ENCODE measurements at places on chromosomes 2 and 18.
A peak's percentile ranks its signal among the peaks of the same experiment; 100 is the strongest.

GRCh38 chr2:118983915-118984314 is 41.9 kb downstream of the MARCO start:
- no peak for DNase-seq

DNA sequence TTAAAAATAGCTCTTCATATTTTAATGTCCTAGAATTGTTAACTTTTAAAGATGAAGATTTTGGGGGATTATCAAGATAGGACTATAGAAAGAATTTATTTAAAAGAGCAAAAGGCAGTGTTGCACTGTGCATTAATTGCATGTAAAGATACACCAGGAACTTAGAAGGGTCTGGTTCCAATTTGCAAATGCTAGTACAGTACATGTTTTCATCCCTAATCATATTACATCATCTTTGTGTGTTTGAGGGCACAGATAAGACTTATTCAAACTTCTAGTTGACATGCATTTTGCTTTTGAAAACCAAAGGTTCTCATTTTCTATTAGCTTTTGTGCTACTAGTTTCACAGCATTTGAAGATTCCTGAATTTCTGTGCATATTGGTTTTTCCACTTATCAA is 231.7 kb upstream of the LYPD1 start:
- DNase-seq, result no peak

GRCh38 chr2:101011152-101011551 is 9.1 kb downstream of the RPL31 start:
- DNase-seq, result no peak

DNA sequence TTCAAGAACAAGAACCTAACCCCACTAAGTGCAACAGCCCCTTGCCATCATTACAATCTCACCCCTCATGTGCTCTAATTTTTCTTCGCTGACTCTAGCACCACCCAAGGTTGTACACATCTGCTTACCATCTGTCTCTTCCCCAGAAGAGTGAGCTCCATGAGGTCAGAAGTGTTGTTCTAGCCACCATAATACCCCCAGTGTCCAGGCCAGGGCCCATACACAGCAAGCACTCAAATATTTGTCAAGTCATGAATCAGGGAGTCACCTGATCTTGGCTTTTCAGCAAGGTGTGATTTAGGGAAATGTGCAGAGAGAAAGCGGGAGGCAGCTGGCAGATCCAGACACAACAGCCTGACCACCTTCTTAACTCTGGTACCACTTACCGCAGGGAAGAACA is 5.7 kb downstream of the ERCC3 start:
- DNase-seq, result no peak

DNA sequence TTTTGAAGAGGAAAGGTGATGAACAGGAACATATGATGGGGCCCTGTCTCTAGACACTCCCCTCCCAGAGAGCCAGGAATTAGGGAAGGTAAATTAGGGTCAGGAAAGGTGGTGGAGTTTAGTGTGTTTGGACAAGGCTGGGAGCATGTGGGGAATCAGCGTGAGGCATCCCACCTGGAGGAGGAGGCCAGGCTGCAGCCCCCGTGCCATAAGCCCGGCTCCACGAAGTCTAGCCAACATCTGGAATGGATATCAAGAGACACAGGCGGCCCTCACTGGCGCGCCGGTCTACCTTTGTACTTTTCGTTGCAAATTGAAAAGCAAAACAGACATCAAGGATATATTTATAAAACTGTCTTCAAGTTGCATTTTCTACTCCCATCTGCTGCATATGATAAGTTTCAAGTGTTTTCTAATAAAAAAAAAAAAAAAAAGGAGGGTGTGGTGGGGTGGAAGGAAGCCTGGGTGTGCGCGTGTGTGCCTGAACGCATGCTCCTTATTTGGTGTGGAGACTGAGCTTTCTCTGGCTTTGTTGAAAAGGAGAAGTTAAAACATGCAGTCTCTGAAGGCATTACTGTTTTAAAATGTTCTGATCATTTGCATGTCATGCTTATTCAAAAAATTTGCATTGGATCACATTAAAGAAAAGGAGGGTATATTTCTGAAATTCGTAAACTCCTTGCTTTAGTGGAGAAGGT is 546.7 kb upstream of the ID2 start:
- no peak for DNase-seq

DNA sequence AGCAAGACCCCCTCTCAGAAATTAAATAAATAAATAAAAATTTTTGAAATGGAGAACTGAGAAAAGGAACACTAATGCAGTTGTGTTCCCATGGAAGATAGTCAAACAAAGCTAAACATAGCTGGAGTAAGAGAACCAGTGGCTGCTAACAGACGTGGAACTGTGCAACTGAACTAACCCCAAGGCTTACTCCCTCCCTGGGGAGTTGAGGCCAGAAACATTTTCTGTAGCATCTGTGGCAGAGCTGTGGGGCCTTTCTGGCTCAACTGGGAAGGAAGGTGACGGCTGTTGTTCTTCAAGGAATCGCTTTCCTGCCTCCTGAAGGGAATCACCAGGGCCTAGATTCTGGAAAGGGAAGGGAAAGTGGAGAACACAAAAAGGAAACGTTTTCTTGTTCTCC is 53.9 kb upstream of the B3GNT2 start:
- no peak for DNase-seq

DNA sequence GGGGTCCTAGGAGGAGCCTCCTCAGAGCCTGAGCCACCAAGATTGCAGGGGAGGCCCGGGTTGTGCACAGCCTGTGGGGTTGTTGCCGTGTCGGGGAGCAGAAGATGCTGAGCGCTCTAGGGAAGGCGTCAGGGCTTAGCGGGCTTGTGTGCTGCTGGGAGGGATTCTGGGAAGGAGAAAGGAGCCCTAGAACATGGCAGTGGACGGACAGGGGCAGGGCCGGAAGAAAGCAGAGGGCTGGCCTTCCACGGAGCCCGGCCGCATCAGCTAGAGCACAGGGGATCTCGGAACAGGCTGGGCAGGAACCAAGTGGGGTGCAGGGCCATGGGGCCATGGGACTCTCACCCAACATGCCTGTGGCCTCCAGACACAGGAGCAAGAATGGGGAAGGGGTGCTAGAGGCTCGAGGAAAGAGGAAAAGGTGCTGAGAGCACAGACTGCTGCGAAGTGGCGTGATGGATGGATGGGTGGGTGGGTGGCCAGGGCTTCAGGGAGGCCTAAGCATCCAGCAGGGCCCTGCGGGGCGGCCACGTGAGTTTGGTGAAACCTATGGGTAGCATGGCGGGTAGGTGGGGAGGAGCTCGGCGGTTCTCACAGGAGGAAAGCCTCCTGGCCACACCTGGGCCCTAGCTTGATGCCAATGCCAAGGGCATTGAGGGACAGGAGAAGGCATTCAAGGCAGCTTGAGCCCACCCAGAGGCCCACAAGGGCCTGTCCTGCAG is 35.8 kb downstream of the MTERF4 start:
- DNase-seq, result no peak

- DNase-seq, result no peak
These were observed 4.5 kb downstream of the HOXD8 start for GRCh38 chr2:176134035-176134434.

- peak; percentile 66 for DNase-seq
These were observed 50.3 kb upstream of the FOSL2 start for GRCh38 chr2:28342081-28342967.

GRCh38 chr18:63145851-63146555 is 173.6 kb downstream of the BCL2 start:
- no peak for DNase-seq

DNA sequence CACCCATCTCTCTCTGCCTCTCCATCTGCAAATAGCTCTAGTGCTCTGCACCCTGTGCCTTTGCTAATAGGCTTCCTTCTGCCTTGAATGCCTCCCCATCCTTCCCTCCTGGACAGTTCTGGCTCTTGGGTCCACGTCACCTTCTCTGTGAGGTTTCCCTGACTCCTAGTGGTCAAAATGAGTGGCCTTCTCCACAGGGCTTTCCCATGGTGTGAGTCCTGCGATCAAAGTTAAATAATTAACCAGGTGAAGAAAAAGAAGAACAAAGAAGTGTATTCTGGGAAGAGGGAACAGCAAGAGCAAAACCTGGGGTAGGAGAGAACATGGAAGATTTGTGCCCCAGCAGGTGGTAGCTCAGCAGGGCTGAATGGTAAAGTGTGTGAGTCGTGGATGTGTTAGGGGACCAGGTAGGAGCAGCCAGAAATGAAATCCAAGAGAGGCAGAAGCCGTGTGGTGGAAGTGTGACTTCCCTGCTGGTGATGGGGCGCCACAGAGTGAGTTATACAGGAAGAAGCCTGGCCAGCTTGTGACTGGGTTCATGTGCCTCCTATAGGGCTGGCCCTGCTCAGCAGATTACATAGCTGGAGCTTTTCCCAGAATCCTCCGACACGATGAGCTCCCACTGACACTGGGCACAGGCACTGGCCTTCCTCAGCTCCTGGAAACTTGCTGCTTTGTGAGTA is 93.8 kb upstream of the LDAH start:
- peak; percentile 39 for DNase-seq

DNA sequence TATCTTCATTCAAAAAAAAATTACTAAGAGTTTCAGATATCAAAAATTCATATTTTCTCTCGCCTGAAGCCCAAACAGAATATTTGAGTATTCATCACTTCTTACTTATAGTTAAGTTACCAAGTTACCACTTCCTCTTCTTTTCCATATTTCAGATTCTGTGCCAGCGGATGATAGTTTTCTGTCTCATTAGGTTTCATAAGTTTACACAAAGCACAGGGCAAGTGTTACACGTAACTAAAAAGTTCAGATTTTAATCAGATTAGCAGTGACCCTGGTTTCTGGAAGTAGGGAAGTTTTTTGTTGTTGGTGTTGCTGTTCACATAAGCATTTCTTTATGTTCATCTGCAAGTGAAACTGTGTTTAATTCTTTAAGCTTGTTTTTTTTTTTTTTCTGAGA is 10.2 kb downstream of the AFTPH start:
- DNase-seq, result no peak

DNA sequence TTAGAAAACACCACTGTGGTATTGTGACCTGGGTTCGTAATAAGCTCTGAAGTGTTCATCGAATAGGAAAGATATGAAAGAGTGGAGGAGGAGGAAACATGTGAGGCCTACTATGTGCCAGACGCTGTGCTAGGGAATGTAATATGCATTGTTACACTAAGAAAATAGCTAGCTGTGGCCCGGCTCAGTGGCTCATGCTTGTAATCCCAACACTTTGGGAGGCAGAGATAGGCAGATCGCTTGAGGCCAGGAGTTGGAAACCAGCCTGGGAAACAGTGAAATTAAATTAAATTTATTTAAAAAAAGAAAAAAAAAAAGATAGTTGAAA is 49.2 kb upstream of the ZNF397 start:
- no peak for DNase-seq

DNA sequence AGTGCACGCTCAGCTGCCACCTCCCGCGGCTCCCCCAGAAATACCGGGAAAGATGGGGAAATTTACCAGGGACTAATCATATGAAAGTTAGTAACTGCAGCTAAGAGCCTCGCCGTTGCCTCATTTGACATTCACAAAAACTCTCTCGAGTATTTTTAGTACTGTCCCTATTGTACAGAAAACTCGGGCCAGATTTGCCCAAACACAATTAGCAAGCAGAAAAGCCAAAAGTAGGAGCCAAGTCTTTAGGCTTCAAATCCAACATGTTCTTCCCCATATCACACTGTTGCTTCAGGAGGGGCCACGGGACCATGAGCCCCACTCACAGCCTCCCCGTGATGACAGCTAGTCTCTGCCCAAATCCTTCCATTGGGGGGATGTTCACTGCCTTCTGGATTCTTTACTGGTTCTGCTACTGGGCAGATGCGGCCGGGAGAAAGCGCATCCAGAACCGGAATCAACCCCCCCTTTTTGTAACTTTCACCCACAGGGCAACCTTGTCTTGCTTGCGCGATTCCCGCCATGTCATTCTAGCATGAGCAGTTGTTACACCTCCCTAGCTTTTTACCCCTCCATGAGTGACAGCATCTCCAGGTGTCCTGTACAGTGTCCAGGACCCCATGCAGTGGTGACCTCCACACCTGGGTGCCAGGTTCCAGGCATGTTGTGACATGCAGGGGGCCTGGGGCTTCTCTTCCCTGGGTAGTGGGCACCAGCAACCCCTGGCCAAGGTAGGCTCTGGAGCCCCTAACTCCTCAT is 35.2 kb downstream of the CENPO start:
- DNase-seq, result no peak

GRCh38 chr18:4084382-4084900 is 370.7 kb downstream of the DLGAP1 start:
- no peak for DNase-seq

DNA sequence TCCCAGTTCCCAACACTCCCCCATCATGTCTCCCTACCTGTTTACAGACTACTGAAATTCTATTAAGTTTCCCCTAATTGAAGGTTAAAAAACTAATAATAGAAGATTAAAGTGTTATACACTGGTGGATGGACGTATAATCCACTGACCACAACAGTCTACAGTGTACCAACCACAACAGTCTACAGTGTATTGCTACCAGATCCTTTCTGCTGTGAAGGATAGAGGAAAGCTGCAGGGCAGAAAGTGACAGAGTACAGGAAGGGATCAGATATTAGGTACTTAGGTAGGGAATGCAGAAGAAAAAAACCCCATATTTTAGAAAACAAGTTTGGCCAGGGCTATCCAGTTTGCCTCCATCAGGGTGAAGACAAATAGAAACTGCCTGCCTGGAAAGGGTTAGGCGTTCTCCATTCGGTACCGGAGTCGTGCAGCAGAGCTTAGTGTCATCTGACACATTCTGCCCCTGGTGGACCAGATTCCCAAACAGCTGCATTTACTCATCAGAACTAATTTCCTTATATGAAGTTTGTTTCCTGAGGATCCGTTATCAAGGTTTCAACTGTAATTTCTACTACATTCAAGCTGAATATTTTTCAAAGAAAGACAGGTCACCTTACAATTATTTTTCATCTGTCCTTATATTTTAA is 49.9 kb downstream of the KLF7 start:
- no peak for DNase-seq

GRCh38 chr2:113973810-113974209 is 83.9 kb downstream of the ACTR3 start:
- no peak for DNase-seq

- DNase-seq, result no peak
These were observed 144.0 kb upstream of the GPC1 start for GRCh38 chr2:240291337-240292034.

- DNase-seq, result no peak
These were observed 39.1 kb downstream of the CYRIA start for GRCh38 chr2:16626497-16626896.

DNA sequence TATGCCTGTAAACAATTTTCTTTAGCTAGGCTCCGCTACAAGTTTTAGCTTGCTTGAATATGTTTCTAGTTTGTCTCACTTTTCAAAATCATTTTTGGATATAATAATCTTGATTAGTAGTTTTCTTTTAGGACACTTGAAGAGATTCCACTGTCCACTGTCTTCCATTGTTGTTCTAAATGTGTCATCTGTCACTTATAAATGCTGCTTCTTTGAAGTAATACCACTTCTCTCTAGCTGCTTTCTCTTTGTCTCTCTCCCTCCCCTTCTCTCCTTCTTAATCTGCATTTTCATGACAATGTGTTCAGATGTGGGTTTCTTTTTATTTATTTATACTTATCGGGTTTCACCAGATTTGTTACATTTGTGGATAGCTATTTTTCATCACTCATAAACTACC is 73.7 kb upstream of the DPP10 start:
- DNase-seq, result peak; percentile 2

GRCh38 chr2:160278101-160278878 is 78.2 kb upstream of the ITGB6 start:
- DNase-seq, result no peak

GRCh38 chr2:27966466-27966865 is 75.9 kb downstream of the BABAM2 start:
- no peak for DNase-seq

All from A549 (cell line).